CD4-positive, alpha-beta T cell treated with Interleukin-17A for 1 hour (primary cell): ENCODE measurements at places on chromosomes 12 and 14.
A peak's percentile ranks its signal among the peaks of the same experiment; 100 is the strongest.

- peak; percentile 57 for DNase-seq
Measured at GRCh38 chr12:48956279-48957140, 777 bp downstream of the ARF3 start.

GRCh38 chr14:100144996-100145646 lies 14.3 kb downstream of the DEGS2 start:
- no peak for DNase-seq

DNA sequence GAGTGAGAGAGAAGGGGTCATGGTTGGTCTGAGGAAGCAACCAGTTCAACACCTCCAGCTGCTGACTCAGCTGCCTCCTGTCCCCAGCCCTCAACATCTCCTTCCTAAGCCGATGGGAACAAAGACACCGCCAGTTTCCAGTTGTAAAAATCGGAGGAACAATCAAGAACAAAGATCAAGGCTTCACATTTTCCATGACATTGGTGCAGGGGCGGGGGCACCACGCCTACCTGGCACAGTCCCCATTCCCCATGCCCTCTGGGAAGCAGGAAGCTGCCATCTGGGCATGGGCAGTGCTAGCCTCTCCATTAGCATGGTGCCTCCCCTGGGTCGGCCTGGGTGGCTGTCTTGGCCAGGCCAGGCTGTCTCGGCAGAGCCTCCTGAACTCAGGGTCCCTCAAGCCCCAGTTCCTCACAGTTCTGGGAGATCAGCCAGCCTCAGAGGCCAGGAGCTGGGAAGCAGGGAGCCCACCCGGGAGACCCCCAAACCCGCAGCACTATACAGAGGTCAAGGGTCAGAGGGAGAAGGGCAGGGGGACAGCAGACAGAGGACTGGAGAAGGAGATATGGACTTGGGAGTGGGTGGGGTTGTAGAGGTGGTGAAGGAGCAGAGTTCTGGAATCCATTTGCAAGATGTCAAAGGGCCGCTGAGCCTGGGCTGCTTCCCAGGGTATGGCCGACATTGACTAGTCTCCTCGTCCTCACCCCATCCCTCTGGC lies 19.6 kb upstream of the TMEM106C start:
- DNase-seq: no peak

GRCh38 chr14:106067935-106068334 lies 541.6 kb downstream of the TMEM121 start:
- DNase-seq: no peak

DNA sequence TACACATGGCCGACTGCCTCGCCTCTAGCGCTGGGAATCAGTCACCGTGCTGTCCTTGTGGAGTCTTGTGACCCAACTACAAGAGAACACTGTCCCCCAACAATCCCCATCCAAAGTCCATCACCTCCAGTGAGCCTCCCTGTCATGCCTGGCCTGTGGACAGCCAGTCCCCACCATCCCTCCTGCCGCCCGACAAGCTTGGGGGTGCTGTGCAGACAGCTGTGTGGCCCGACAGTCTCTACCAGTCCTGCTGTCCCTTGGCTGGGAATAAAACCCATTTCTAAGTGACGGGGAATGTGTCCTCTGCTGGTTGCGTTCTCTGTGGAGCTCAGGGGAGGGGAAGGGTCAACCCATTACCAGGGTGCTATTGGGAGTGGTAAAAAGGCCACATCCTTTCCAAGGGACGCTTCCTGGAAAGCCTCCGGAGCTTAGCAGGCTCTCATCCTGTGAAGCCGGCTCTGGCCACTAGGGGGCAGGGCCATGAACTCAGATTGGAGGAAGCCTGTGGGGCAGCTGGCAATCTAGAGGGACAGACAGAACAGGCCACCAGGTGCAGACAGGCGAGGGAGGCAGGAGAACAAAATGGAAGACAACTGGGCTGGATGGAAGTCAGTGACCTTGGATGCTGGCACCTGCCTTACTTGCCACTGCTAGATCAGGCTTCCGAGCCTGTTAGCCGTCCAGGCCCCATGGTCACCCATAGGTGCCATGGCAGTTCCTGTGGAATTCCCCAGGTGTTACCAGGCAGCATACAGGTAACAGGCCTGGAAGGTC lies 12.0 kb upstream of the BLTP3B start:
- peak; percentile 76 for DNase-seq

- no peak for DNase-seq
Measured at GRCh38 chr12:57242329-57242690, 8.7 kb downstream of the STAC3 start.

DNA sequence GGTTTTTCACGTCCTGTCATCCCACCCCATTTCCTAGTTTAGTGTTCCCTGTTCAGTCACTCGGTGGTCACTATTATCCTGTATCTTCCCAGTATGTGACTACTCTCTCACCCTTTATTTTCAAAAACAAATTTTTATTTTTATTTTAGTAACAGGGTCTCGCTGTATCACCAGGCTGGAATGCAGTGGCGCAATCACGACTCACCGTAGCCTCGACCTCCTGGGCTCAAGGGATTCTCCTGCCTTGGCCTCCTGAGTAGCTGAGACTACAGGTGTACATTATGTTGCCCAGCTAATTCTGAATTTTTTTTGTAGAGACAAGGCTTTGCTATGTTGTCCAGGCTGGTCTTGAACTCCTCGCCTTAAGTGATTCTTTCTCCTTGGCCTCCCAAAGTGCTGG lies 20.1 kb upstream of the PRICKLE1 start:
- no peak for DNase-seq

DNA sequence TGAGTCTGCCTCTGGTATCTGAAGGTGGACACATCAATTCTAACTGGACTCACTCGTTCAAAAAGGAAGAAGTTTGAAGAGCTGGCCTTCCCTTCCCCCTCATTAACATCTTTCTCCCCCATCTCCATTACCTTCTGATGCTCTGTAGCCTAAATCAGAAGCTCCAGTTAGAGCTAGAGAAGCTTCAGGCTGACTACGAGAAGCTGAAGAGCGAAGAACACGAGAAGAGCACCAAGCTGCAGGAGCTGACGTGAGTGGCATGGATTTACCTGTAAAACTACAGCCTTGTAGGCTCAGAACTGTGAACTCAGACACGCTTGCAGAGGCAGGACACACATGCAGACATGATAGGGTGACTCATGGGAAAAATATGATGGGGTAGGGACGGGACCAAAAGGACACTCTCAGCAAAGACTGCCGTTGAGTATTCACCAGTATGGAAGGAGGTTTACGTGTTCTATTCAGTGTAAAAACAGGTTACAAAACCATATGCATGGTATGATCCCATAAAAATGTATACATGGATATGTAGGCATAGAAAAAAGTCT lies 14.3 kb upstream of the PIP4K2C start:
- DNase-seq: no peak

- DNase-seq: no peak
Measured at GRCh38 chr14:88553886-88554456, 836 bp downstream of the PTPN21 start.

DNA sequence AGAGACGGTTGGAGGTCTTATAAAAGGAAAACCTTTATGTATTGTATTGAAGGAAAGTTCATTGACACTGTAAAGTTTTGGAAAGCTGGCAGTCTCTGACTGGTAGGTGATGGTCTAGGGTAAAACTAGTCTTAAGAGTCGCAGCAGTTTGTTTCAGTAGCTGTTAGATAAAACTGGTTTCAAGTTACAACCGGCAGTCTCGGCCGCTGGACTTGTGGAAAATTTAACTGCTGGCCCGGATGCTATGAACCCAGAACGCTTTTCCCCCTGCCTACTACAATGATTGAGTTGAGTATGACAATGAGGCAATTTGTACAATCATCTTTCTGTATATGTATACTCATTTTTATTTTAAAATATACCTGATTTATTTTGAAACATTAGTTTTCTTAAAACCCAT lies 1426.9 kb downstream of the AACS start:
- DNase-seq: no peak

GRCh38 chr14:77103951-77104350 lies 5.9 kb downstream of the CIPC start:
- no peak for DNase-seq

GRCh38 chr14:99173086-99173485 lies 98.9 kb downstream of the BCL11B start:
- no peak for DNase-seq

DNA sequence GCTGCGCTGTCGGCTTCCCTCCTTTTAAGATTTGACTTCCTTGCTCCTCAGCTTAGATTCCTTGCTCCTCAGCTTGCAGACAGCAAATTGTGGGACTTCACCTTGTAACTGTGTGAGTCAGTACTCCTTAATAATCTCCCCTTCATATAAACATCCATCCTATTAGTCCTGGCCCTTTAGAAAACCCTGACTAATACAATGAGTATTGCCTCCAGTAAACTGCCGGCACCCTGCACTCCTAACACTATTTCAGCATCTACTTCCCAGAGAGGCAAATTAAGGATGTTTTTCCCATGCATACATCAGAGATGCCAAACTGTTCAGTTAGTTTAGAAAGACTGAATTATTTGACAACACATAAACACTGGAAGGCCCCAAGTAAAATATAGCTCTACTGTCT lies 611.3 kb upstream of the TMEM132C start:
- no peak for DNase-seq

DNA sequence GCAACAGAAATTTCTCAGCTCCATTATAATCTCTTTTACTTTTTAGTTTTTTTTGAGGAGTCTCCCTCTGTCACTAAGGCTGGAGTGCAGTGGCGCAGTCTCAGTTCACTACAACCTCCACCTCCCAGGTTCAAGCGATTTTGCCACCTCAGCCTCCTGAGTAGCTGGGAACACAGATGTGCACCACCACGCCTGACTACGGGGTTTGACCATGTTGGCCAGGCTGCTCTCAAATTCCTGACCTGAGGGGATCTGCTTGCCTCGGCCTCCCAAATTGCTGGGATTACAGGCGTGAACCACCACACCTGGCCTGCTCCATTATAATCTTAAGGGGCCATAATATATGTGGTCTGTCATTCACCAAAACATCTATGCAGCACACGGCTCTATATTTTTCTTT lies 23.4 kb downstream of the HNRNPC start:
- DNase-seq: no peak

DNA sequence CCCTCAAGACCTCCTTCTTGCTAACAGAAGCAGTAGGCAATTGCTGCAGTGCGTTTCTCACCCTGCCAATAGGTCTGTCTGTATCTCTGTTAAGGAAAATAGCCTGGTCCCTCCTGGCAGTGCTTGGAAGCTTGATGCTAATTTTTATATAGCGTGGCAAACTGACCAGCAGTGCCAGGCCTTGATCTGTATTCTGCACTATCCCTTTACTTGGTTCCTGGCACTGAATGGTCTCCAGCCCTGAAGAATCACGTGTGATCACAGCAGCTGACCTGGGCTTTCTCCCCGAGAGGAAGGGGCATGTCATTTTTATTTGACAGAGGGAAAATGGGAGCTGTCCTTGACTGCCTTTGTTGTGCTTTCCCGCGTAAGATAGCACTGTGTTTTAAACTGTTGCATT lies 48.7 kb upstream of the TRAF3 start:
- DNase-seq: no peak

DNA sequence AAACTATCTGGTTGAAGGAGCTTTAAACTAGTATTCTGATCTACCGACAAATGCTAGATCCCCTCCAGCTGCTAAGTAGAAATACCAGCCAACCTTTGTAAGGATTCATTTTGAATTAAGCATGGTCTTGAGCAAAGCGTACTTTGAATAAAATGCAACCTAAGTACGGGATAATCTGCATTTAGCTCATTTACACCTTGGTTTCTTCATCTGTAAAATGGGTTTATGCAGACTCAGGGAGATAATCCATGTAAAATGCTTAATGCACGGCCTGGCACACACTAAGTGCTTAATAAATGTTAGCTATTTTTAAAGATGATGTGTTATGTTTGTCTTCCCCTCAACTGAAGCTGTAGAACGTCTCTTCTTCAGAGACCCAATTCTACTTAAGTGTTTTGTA lies 15.9 kb downstream of the EGLN3 start:
- no peak for DNase-seq

- DNase-seq: no peak
Measured at GRCh38 chr12:93789767-93790166, 112.6 kb downstream of the CRADD start.

GRCh38 chr14:97894552-97894951 lies 1097.4 kb downstream of the VRK1 start:
- no peak for DNase-seq

DNA sequence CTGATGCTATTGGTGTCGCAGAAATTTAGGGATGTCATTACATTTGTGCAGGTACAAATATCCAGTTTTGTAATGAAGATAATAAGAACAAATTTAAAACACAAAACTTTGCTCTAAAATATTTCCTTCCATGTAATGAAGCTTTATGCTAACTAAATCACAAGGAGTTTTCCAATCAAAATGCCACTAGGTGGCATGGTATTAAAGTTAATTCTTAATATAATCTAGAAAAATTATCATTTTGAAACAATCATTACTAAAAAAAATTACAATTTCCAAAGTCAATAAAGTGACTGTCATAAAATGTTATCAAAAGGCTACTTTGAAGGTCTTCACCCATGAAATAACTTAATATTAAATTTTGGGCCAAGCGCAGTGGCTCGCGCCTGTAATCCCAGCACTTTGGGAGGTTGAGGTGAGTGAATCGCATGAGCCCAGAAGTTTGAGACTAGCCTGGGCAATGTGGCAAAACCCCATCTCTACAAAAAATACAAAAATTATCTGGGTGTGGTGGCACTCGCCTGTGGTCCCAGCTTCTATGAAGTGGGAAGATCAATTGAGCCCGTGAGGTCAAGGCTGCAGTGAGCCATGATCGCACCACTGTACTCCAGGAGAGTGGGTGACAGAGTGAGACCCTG lies 77.4 kb downstream of the KIF21A start:
- no peak for DNase-seq

DNA sequence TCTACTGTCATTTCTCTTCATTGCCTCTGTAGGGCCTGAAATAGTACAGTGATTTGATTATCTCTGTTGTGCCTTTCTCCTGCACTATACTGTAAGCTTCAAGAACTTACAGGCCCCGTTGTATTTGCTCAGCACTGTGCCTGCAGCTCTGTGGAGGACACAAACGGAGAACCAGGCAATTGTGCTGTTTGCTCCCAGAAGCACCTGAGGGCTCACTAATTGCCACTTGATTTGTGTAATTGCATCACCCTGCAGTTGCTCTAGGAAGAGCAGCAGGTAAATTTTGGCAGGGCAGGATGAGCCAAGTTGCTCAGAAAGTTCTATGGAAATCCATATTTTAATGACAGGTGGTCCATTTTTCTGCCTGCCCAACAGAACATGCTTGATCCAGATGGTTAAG lies 11.6 kb upstream of the KRT82 start:
- DNase-seq: no peak

DNA sequence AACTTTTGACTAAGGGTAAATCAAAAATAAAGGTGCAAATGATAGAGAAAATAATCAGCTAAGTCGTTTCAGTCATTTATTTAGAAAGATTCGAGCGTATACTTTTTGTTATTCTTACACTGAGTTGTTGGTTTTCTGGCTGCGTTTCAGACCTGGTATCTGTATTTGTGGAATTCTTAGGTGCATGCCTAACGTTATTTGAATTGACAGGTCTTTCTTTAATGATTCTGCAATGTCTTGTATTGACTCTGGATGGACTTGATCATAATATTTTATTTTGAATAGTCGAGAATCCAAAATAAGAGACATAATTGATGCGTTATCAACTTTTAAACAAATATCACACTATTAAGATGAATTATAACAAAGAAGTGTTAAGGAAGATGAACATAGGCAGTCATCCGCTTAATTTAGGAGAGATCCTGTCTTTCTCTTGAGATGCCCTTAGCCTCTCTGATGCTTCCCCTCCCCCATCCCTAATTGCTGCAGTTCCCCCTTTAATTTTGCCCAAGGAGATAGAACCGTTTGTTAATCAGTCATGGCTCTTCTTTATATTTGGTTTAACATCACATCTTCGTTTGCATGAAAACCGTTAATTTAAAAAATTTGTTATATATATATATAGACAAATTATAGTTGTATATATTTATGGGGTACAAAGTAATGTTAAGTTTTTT lies 1.8 kb downstream of the ALX1 start:
- no peak for DNase-seq

- no peak for DNase-seq
Measured at GRCh38 chr12:112938751-112939150, 477 bp downstream of the OAS3 start.
